ENCODE measurements at places on chromosomes 2 and 18.

DNA sequence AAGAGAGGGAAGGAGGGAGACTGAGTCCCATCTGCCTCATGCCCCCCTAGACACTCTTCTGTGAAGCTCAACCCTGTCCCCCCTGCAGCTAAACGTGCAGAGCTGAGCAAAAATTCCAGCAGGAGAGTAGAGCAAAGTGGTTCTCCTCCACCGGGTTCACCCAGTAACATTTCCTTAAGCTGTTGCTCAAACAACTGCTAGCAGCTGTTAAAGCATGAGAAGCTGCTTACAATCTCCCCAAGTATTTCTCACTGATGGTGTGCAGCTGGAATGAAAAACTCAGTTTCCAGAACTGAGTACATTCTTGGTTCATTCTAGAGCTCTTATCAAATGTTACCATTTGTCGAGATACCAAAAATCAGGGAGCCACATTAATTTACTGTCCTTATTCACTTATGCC lies 92.3 kb downstream of the STK39 start:
- no peak for DNase-seq

DNA sequence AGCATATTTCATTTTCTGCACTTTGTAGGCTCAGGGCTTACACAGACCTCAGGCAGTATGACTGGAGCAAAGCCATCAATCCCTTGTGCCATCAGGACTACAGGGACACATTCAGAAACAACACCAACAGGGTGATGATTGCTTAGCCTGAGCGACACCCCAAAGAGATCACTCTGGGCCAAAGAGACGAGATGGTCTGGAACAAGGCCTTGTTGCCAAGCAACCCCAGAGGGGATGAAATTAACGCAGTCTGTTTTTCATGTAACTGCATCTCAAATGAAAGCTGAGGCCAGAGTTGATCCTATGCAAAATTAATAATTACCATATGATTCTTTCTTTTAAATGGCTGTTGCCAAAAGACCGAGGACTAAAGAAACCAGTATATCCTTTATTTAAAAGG lies 20.2 kb upstream of the B3GNT2 start:
- no peak for DNase-seq

DNA sequence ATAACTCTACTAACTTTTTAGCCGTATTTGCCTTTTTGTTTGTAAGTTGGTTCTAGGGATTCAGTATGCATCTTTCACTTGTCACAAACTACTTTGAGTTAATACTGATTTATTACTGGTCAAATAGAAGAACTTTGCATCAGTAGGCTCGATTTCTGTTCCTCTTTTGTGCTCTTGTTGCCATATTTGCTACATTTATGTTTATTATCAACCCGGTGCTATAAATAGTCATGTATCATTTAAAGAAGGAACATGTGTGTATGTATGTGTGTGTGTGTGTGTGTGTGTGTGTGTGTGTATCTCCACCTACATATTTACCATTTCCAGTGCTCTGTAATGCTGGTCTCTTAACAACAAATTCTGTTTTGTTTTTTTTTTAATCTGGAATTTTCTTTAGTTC lies 79.6 kb upstream of the B3GNT7 start:
- DNase-seq = no peak

GRCh38 chr18:62610351-62610700 lies 87.5 kb downstream of the ZCCHC2 start:
- no peak for DNase-seq

DNA sequence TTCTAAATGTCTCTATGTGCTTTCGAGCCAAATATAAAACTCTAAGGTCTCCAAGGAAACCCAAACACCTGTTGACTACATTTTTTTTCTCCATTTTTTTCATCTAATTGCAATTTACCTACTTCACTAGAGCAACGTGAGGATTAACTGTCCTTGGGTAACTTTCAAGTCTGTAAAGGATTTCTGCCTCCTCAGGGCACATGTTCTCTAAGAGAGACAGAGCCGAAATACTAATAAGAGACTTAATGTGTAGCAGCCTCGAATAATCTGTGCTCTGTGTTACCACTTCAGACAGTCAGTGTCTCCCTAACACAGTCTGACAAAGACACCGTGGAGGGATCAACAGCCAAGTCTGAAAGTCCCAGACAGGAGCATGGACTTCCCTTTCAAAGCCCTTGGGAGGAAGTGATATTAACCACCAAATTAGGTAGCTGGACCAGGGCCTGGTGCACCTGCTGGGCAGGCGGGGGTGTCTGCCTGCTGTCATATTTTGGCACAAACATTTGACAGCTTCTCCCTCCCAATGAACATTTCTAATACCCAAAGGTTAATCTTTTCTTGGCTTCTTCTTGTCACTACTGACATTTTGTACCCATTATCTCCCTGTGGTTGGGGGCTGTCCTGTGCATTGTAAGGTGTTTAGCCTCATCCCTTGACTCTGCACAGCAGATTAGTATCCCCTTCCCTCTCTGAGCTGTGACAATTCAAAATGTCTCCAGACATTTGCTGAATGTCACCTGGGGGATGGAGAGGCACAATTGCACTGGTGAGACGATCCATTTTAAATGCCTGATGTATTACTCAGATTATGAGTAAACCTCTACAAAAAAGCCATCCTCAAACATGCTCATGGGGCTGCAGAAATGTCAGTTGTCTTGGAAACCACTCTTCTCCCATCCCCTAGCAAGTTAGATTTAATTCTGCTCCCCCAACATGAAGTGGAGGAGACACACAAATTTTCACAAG lies 45.7 kb upstream of the LYPD1 start:
- no peak for DNase-seq

GRCh38 chr18:63051928-63052327 lies 267.6 kb downstream of the BCL2 start:
- DNase-seq = no peak

DNA sequence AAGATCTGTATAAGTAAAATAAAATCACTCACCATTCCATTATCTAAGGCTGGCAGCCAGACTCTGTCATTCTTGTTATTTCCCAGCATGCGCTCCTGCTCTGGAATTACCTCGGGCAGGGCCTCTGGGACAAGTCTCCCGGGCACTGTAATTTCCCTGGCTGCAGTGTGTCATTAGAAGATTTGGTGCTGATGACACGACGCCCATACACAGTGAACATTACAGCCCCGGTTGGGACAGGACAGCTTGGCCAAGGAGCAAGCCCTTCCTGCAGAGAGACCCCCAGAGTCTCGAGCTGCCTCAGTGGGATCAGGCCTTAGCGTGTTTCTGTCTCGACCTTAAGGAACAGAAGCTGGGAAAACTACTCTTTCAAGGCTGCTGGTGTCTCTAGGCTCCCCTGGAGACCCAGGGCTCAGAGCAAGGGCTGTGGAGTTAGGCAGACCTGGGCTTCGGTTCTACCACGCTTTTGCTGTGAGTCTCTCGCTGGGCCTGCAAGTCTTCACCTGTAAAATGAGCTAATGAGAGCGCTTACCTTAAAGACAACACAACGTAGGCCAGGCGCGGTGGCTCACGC lies 39.7 kb downstream of the SMAD7 start:
- no peak for DNase-seq

- peak; percentile 39 for DNase-seq
Measured at GRCh38 chr2:126828051-126828450, 70.6 kb upstream of the TEX51 start.

DNA sequence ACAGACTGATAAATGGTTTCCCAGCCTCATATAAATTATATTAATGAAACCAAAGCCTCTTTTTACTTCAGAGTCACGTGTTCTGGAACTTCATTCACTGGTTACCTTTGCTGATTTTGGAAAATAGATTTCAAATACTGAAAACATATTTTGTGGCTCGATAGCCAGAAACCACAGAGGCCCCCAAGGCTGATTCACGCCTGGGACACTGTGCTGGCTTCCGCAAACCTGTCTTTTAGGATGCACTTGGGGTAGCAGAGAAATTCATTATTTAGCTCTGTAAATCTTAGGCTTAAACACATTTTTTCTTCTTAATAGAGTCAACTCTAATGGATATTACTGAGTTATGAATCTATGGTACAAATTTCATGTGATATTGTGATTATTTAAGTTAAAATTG lies 90.7 kb upstream of the TMEM18 start:
- DNase-seq = no peak

DNA sequence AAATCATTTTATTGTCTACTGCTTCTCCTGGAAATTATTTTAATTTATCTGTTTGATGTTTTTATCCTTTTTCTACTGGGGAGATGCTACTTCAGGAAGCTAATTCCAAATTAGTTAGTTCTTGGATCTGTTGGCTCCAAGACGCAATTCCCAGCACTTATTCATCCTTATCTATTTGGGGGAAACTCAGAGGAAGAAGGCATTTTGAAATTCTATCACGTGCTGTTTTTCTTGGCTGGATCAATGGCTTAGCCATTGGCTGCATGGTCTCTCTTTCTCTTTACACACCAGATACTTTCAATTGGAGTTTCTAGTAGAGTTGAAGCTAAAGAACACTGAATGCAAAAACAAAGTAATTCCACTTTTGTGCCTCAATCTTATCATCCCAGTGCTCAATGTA lies 98.3 kb downstream of the RAPGEF4 start:
- no peak for DNase-seq

DNA sequence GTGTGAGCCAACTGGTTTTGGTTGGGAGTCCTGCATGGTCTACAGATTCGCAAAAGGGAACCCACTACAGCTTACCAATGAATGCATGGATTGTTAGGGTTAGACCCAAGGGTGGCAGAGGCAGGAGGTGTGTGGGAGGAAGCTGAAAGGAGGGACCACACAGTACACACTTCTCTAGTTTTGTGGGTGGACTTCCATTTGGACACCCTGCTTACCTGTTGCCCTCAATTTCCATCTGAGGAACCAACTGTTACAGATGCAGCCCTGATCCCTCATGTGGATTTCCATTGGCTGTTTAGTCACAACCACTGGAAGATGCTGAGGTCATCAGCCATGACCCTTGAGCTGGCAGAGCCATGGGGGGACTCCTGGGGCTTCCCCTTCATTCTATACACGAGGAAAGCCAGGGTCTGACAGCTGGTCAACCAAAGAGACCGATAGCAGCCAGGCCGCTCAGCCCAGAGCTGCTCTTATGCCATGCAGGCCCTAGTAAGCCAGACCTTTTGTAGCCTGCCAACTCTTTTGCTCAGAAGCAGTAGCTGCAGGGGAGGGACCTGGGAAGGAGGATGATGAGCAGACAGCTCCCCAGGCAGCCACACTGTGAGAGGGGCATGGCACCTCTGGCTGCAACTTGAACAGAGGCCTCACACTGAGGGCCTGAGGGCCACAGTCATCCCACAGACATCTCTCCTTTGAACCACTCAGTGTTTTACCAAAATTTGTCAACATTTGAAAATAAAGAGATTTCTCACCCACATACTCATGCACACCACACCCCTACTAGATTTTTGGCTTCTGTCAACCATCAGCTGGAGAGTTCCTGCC lies 162.1 kb downstream of the SETBP1 start:
- no peak for DNase-seq

DNA sequence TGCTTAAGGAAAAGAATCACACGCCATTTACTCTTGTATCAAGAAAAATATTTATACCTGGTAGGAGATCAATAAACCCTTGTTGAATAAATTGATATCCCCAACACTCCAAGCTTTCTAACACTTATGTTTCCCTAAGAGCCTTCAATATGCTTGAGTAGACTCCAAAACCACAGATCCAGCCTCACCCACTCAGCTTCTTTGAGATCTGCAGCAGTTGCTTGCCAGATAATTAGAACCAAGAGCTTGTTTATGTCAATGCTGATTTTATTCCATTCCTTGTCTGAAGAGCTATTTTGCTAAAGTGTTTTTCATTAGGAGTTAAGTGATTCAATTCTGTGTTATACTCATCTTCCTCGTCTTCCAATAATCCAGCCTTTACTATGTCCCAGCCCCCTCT lies 26.3 kb upstream of the CRIM1 start:
- DNase-seq = no peak

GRCh38 chr18:48172226-48173006 lies 236.8 kb downstream of the ZBTB7C start:
- no peak for DNase-seq

GRCh38 chr18:23062011-23062410 lies 73.3 kb upstream of the CABLES1 start:
- peak; percentile 15 for DNase-seq

- no peak for DNase-seq
Measured at GRCh38 chr2:108270768-108271506, 17.8 kb upstream of the SULT1C2 start.

DNA sequence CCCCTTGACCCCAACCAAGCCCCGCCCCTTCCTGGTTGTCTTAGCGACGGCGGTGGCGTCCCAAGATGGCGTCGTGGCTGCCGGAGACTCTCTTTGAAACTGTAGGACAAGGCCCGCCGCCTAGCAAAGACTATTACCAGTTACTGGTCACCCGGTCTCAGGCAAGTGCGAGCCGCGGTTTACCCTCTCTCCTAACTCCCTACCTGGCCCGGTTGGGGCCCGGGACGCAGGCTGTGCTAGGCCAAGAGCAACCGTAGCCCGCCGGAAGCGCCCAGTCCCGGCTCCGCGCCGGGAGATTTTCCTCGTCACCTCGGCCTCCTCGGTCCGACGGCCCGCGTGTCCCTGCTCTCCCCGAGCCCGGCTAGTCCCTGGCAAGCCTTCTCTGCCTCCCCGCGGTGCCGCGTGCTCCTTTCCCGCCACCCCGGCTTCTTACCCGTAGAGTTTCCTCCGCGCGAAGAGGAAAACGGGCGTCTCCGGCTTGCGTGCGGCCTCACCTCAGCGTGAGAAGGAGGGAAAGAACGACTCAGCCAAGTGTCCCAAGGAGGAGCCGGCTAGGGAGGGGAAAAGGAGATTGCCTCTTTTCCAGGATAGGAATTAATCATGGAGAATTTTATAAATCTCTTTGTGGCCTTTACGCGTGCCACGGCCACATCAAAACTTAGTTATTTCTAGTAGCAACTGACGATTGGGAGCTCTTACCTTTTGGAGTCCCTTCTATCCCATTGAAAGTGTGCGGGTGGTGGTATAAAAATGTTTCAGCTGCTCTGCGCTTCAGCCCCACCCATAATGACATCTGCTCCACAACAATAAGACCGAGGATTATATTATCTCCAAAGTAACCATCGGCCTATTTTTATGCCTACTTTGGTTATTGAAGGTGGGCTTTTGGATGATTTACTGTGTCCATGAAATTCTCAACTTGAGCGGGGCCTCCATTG lies at the start of gene FBXO36:
Gene FBXO36, plus strand, starts transcription at position 55 of the 938 bp plus-strand sequence. Its CDS starts 11 bp downstream, at position 66.
- peak; percentile 88 for DNase-seq

DNA sequence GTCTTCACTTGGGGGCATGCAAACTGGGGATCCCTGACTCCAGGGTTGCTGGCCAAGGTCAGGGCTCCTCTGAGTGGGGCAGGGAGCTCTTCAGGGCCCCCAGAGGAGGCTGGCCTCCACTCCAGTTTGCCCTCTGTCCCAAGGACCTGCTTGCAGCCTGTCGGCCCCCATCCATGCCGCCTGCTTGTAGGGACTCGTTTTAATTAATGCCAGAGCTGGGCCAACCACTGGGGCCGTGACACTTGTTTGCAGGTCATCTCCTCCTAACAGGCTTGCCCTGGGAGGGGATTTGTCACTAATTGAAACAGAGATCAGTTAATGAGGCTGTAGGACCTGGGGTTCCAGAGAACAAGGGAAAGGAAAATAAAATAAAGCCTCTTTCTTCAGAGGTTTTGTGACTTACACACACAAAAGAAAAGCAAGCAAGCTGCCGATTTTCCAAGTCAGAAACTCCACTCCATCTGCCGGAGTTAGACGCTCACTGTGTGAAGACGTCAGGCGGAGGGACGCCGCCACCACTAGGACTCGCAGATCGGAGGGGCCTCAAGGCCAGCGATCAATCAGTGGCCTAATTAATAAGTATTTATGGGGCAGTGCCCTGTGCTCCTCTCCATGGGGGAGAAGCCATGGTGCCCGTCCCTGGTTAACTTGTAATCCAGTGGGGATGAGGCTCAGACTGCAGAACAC lies 75.9 kb downstream of the SFXN5 start:
- DNase-seq = no peak

All from HL-60 (cell line).